Fibroblast of lung (primary cell): ENCODE measurements at places on chromosomes 3 and 15. TPM values are rescaled to one million over a fixed set of nuclear protein-coding genes. Genes with fewer than 3 reads are reported as not detected.

The MED12L gene
- total RNA-seq: 4.3 and 4.9 TPM in 2 replicates

DNA sequence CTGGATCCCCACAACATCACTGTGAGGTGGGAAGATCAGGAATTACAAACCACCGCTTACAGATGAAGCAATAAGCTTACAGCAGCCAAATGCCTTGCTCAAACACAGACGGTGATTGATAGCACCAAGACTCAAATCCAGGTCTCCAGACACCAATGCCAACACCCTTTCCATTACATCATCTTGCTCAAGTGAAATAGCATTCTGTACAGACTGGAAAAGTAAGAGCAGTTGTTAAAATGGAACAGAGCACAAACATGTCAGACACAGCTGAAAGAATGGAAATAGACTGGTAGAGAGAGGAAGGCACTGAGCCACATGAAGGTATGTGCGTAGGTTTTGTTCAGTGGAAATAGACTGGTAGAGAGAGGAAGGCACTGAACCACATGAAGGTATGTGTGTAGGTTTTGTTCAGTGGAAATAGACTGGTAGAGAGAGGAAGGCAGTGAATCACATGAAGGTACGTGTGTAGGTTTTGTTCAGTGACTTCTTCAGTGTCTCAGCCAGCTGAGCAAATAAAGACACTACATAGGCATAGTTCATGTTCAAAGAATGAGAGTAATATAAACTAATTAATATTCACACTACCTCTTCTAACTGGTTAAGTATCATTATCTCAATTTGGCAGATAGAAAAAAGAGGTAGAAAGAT, 15.6 kb downstream of the CLDN1 start:
- H3K27me3 ChIP-seq: no peaks in the 10 kb centered on the region
- H3K4me3 ChIP-seq: no peak overlapping the region
- no peaks in the 10 kb centered on the region for H3K4me1 ChIP-seq
- H3K36me3 ChIP-seq: no peaks in the 10 kb centered on the region
- DNase-seq: peak; percentile 93
- H3K27ac ChIP-seq: no peak overlapping the region

The CRYGS gene
- 0.99 and 1.0 TPM in 2 replicates for total RNA-seq

The KIF9 gene
- 1.8 and 2.8 TPM in 2 replicates for total RNA-seq

GRCh38 chr3:118772547-118773011, 262.1 kb downstream of the IGSF11 start:
- H3K36me3 ChIP-seq: no peaks in the 10 kb centered on the region
- no peaks in the 10 kb centered on the region for H3K4me1 ChIP-seq
- no peaks in the 10 kb centered on the region for H3K27me3 ChIP-seq
- peak; percentile 25 for DNase-seq

The TMC3 gene
- total RNA-seq: not detected in 2 replicates

- peaks cover 3% of the 10 kb centered on the region for H3K4me1 ChIP-seq
- H3K36me3 ChIP-seq: peaks cover 3% of the 10 kb centered on the region
These were observed 34.3 kb downstream of the UBXN7 start for GRCh38 chr3:196397941-196398340.

The ZPLD1 gene
- 0.17 TPM in 1 of 2 replicates, not detected in the other for total RNA-seq

DNA sequence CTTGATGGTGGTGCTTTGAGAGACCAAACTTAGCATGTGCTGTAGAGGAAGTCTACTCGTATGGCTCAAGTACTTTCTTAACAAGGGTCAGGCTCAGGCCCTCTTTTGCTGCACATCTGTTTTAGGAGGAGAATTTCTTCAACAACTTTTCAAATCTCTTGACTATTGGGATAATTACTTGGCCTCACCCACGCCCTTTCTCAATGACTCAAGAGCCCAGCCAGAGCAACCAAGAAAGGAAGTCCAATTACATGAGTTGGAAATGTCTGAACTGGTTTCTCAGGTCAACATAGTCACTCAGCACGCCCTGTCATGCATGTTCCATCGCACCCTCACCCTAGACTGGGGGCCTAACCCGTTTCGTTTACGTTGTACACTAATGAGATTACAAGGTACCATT, 44.8 kb upstream of the UMPS start:
- H3K27me3 ChIP-seq: no peaks in the 10 kb centered on the region
- no peaks in the 10 kb centered on the region for H3K4me1 ChIP-seq
- H3K27ac ChIP-seq: no peak overlapping the region
- H3K36me3 ChIP-seq: no peaks in the 10 kb centered on the region
- no peak for DNase-seq

- DNase-seq: no peak
- H3K27me3 ChIP-seq: no peaks in the 10 kb centered on the region
- H3K27ac ChIP-seq: no peak overlapping the region
- no peaks in the 10 kb centered on the region for H3K36me3 ChIP-seq
These were observed 247.6 kb downstream of the CHST2 start for GRCh38 chr3:143367171-143367570.

- DNase-seq: no peak
- no peaks in the 10 kb centered on the region for H3K36me3 ChIP-seq
- no peak overlapping the region for H3K4me3 ChIP-seq
- no peaks in the 10 kb centered on the region for H3K27me3 ChIP-seq
- H3K27ac ChIP-seq: no peak overlapping the region
These were observed 52.9 kb downstream of the BSN start for GRCh38 chr3:49607105-49607591.

- no peaks in the 10 kb centered on the region for H3K4me1 ChIP-seq
- H3K27ac ChIP-seq: no peak overlapping the region
- no peaks in the 10 kb centered on the region for H3K36me3 ChIP-seq
- H3K4me3 ChIP-seq: no peak overlapping the region
- DNase-seq: no peak
These were observed 164.5 kb downstream of the FBLN2 start for GRCh38 chr3:13713396-13713795.

DNA sequence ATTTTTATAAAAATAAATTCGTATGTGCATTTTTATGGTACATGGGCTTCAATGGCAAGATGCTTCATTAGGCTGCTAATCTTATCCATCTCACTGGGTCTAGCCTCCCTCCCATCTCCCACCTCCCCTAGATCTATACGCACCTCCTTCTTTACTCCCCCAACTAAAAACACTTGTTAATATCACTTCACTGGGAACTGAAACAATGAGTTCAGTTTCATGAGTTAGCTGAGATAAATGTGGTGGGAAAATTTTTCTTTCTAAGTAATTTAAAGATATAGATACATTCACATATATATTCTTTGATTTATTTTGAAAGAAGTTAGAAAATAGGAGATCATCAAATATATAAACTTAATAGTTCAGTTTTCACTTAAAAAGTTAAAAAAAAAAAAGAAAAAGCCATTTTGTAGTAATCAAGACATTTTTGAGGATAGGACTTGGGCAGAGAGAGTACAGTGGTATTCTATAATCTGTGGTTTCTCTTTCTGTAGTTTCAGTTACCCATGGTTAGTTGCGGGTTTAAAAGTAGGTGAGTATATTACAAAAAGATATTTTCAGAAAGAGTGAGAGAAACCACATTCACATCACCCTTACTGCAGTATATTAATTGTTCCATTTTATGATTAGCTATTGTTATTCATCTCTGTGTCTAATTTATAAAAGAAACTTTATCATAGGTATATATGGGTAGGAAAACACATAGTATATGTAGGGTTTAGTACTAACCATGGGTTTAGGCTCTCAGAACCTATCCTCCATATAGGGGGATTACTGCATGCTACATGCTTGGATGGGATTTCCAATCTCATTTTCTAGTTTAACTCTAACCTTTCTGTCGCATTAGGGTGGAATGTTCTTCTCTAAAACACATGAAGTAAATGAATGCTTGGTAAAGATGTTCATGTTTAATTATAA, 316.0 kb upstream of the CBLB start:
- no peak for DNase-seq
- H3K36me3 ChIP-seq: no peaks in the 10 kb centered on the region
- no peak overlapping the region for H3K4me3 ChIP-seq
- H3K4me1 ChIP-seq: no peaks in the 10 kb centered on the region

GRCh38 chr3:133853925-133854227, 41.8 kb downstream of the RAB6B start:
- H3K36me3 ChIP-seq: no peaks in the 10 kb centered on the region
- H3K4me1 ChIP-seq: no peaks in the 10 kb centered on the region
- no peaks in the 10 kb centered on the region for H3K27me3 ChIP-seq

GRCh38 chr3:40490916-40491315, 14.0 kb downstream of the ZNF619 start:
- H3K27me3 ChIP-seq: no peaks in the 10 kb centered on the region
- no peak overlapping the region for H3K27ac ChIP-seq
- no peaks in the 10 kb centered on the region for H3K4me1 ChIP-seq
- DNase-seq: peak; percentile 10
- H3K4me3 ChIP-seq: no peak overlapping the region

DNA sequence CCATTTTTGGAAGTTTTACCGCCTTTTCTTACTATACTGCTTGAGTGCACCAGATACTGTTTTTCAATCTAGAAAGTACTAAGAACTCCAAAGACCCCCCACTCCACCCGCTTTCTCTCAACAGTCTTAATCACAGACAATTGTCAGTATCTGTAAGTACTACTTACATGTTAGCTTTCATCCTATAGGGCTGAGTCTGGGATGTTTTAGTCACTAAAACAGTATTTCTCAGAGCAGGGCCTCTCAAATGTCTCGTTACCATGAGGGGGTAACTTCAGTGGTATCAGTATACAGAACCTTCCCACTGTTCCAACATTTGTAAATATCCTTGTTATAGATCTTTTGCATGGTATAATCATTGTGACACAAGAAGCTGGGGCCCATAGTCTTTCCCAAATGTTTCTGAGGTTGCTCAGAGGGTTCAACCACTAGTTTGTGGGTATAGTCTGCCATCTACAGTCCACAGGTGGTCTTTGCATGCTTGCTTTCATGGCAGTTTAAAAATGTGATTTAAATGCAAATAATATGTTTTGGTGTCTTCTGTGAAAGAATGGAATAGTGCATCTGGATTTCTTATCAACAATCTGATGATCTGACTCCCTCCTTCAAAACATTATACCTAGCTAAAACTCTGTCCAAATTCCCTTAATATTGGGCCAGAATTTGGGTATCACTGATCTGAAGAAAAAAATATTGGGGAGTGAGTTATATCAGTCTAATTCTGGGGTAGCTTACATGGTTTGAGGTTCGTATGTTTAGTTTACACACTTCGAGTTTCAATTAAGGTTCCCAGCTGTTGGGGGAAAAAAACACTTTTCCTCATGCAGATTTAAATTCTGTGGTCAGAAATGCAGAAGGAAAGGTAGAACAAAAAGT, 18.0 kb upstream of the DNAJC13 start:
- no peaks in the 10 kb centered on the region for H3K4me1 ChIP-seq
- H3K27ac ChIP-seq: no peak overlapping the region
- H3K36me3 ChIP-seq: no peaks in the 10 kb centered on the region
- H3K4me3 ChIP-seq: no peak overlapping the region
- DNase-seq: peak; percentile 50

- H3K27me3 ChIP-seq: no peaks in the 10 kb centered on the region
- H3K36me3 ChIP-seq: no peaks in the 10 kb centered on the region
- no peaks in the 10 kb centered on the region for H3K4me1 ChIP-seq
- H3K4me3 ChIP-seq: no peak overlapping the region
- H3K27ac ChIP-seq: peak overlapping the region; percentile 26
- DNase-seq: peak; percentile 37
These were observed 67.0 kb downstream of the SETD2 start for GRCh38 chr3:47096959-47097358.

The WDR93 gene
- under 0.01 and 0.17 TPM in 2 replicates for total RNA-seq

DNA sequence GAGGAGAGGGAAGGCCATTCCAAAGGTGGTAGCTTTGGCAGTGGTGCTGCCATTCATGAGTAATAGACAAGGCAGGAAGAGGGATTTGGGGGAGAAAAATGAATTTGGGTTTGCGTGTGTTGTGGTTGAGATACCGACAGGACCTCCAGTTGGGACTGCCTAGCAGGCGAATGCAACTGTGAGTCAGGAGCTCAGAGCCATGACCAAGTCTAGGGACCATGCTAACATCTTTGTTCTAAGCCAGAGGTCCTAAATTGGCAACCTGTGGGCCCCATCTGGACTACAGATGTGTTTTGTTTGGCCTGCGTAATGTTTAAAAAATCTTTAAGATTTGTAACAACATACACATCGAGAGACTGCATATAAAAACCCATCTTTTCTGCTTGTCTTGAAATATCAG, 61.6 kb downstream of the SAMMSON start:
- no peaks in the 10 kb centered on the region for H3K4me1 ChIP-seq
- no peak overlapping the region for H3K27ac ChIP-seq
- no peaks in the 10 kb centered on the region for H3K36me3 ChIP-seq
- H3K27me3 ChIP-seq: no peaks in the 10 kb centered on the region
- DNase-seq: peak; percentile 43

The ZIC4 gene
- total RNA-seq: not detected in 2 replicates

DNA sequence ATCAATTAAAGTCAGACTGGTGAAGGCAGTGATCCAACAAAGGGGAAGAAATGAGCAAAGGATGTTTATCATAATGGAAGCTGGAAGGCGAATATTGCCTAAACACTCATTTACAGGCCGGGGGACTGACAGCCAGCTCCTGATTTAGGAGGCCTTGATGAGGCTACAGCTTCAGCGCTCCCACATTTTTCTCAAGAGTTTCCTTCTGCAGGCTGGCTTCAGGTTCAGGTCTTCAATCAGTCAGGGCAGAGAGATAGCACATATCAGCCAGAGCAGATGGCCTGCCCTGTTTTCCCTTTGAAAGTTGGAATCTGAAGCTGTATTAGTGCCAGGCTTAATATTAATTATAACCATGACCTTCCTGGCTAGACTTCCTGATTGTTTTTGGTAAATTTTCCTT, 218.9 kb downstream of the SV2B start:
- H3K4me3 ChIP-seq: no peak overlapping the region
- H3K36me3 ChIP-seq: no peaks in the 10 kb centered on the region
- no peaks in the 10 kb centered on the region for H3K27me3 ChIP-seq
- H3K4me1 ChIP-seq: no peaks in the 10 kb centered on the region

DNA sequence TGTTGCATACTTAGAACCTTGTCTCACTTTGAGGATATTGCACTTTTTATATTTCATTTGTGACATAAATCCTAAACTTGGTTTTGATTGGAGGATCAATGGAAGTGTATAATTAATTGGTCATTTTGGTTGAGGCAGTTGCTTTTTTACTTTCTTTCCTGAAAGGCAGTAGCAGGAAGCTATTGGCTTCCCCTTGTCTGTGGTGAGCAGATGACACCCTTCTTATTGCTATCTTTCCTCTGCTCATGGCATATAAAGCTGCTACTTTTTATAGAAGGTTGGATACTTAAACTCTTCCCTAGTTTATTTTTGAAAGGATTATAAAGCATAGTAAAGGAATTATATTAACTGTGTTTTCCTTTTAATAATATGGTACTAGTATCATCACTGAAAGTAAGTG, 28.6 kb downstream of the FAM98B start:
- H3K4me3 ChIP-seq: no peak overlapping the region
- H3K4me1 ChIP-seq: no peaks in the 10 kb centered on the region
- H3K27ac ChIP-seq: no peak overlapping the region
- no peaks in the 10 kb centered on the region for H3K36me3 ChIP-seq
- no peak for DNase-seq

The TMEM207 gene
- not detected in 2 replicates for total RNA-seq

GRCh38 chr15:85929786-85930185, 135.1 kb upstream of the KLHL25 start:
- DNase-seq: peak; percentile 10
- no peaks in the 10 kb centered on the region for H3K27me3 ChIP-seq
- H3K27ac ChIP-seq: no peak overlapping the region
- H3K36me3 ChIP-seq: no peaks in the 10 kb centered on the region
